ENCODE measurements at places on chromosomes 3 and 15.

- DNase-seq = no peak
Measured at GRCh38 chr3:102532901-102533300, 98.1 kb downstream of the ZPLD1 start.

DNA sequence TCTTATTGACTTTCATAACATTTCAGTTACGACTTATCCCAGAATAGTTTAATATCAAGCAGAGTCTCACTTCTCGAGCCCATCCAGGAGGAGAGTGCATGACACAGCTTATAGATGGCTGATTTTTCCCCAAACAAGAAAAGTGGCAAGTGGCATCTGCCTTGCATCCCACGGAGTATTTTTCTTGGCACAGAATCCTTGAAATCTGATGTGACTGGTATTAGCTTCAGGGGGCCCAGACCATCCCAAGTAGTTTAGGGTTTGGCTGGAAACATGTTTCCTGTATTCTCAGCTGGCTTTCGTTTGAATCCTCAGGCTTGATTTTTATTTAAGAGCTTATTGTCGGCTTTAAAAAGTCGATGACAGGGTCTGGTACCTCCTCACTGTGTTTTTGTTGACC is 20.7 kb upstream of the FBXL22 start:
- no peak for DNase-seq

DNA sequence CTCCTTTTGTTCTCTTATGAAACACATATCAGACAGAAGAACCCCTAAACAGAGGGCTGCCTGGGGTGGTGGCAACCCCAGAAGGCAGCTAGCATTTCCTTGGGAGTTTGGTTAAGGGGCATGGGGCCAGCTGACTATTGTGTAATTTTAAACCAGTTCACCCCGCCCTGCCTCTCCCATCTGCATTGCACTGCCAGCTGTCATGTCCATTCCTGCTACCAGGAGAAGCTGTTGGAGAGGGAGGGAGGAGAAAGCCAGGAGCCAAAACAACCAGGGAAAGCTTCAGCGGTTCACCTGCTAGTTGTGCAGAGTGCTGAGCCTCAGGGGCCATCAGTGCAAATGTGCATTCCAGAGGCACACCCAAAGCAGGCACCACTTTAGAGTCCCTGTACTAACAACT is 47.6 kb upstream of the ATP1B3 start:
- DNase-seq = no peak

GRCh38 chr3:58857402-58857801 is 190.8 kb upstream of the FAM3D start:
- DNase-seq = no peak

DNA sequence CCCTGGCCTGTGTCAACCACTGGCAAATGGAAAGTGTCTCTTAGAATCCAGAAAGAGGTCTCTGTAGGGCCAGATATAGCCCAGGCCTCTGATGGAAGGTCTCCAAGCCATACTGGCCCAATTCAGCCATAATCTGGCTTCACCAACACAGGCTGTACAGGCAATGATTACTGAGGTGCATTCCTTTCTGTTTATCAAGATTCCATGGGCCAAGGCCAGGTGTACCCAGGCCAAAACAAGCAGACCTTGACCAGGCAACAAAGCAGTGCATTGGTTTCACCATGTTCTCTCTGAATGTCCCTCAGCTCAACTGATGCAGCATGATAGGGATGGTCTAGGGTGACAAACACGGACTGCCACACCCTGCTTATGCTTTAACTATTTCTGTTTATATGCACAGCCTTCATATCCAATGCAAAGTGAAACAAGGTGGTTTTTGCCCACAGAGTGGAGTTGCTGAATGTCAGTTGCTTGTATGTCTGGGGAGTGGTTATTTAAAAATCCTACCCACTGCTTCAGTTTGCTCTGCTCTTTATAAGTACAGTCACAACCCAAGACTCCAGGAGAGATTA is 25.2 kb downstream of the CCNL1 start:
- DNase-seq = no peak

- no peak for DNase-seq
Measured at GRCh38 chr15:74399100-74399499, 31.7 kb upstream of the CYP11A1 start.

DNA sequence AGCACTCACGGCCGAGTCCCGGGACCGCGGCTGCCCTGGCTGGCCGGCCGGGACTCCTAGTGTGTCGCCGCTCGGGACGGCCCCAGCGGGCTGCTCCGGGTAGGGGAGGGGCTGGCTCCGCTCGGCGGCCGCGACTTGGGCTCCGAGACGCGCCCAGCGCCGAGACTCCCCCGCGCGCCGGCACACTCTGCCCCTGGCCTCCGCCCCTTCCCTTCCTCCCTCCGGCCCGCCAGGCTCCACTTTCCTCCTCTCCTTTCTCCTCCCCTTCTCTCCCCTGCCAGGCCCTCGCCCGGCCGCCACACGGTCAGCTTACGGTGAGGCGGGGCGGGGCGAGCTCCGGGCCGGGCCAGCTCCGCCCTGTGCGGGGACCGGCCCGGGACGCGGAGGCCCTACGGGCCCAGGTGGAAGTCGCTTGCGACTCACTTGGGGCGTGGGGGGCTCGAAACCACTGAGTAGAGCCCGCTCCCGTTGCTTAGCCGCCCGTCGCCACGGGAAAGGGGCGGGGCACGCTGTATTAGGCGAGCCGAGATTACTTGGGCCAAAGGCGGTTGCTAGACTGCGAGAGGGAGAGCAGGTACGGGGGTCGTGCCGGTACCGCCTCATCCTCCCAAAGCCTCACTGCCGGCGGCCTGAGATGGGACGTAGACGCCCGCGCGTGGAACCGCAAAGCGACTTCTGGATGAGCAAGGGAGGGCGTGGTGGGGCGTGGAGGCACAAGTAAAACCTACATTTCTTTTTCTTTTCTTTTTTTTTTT is at the start of gene ITGB5:
Gene ITGB5 (minus strand): TSS at position 189 of the 755 bp plus-strand sequence. CDS start 365 bp downstream, outside the sequence.
- no peak for DNase-seq

DNA sequence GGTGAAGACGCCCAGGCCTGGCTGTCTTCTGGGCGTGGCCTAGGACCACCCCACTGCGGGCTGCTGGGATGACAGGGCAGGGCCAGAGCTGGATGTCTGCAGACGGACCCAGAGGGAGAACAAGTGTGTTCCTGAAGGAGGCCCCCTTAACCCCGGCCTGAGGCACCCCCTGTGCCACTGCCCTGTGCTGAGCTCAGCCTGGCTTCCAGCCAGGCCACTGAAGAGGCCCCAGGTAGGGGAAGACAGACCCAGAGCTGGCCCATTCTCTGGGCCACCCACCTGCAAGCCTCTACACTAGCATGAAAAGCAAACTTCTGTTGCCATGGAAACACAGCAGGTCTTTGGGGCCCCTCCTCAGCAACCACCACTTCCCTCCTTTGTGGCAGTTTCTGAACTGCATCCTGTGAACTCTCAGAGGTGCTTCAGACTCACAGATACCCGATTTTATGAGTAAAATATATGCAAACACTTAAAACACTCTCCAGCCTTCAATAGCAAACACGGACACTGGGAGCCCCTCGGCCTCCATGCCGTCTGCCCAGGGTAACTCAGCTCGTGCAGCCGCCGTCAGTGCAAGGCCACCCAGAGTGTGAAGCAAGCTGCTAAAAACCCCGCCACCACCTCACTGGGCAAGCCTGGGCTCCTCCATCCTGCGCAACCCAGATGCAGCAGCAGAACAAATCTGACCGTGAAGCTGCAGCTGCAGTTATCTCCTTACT is 42.5 kb downstream of the CMTM6 start:
- peak; percentile 34 for DNase-seq

- no peak for DNase-seq
Measured at GRCh38 chr3:185744997-185745843, 79.6 kb downstream of the IGF2BP2 start.

DNA sequence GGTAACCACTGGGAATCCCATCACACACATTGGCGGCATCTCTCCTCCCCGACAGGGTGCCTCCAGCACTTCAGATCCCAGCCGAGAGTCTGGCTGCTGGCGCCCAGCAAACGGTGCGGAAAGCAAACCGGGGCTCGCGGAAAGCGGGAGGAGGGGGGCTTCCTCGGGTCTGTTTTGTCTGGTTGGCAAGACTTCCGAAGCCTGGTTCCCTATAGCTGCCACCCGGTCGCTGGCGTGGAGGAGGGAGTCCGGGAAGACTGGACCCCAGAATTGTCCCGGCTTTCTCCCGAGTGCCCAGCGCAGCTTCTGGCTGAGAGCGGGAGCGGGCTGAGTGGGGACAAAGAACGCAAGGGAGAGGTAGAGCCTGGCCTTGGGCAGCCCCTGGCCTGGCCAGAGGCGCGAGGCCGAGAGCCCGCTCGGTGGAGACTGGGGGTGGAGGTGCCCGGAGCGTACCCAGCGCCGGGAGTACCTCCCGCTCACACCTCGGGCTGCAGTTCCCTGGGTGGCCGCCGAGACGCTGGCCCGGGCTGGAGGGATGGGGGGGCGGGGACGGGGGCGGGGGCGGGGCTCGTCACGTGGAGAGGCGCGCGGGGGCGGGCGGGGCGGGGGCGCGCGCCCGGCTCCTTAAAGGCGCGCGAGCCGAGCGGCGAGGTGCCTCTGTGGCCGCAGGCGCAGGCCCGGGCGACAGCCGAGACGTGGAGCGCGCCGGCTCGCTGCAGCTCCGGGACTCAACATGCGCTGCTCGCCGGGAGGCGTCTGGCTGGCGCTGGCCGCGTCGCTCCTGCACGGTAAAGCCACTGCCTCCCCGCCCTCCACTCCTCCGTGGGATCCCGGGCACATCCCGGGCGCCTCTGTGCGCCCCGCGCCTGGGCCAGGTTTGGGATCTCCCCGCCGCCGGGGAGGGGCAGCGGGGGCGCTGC is at the start of gene CHRNA7:
Gene CHRNA7 (plus strand): TSS at position 654 of the 920 bp plus-strand sequence. CDS start 80 bp downstream, at position 734.
- DNase-seq = no peak

GRCh38 chr15:101396484-101397261 is 92.8 kb downstream of the PCSK6 start:
- no peak for DNase-seq

GRCh38 chr15:38176155-38176554 is 76.5 kb upstream of the SPRED1 start:
- DNase-seq = no peak

GRCh38 chr15:35783203-35783602 is 237.2 kb upstream of the DPH6 start:
- no peak for DNase-seq

- DNase-seq = no peak
Measured at GRCh38 chr3:124802061-124802698, 71.9 kb downstream of the UMPS start.

- no peak for DNase-seq
Measured at GRCh38 chr3:117168896-117169295, 459.3 kb downstream of the TUSC7 start.

- no peak for DNase-seq
Measured at GRCh38 chr15:89652131-89652530, 3.1 kb downstream of the KIF7 start.

DNA sequence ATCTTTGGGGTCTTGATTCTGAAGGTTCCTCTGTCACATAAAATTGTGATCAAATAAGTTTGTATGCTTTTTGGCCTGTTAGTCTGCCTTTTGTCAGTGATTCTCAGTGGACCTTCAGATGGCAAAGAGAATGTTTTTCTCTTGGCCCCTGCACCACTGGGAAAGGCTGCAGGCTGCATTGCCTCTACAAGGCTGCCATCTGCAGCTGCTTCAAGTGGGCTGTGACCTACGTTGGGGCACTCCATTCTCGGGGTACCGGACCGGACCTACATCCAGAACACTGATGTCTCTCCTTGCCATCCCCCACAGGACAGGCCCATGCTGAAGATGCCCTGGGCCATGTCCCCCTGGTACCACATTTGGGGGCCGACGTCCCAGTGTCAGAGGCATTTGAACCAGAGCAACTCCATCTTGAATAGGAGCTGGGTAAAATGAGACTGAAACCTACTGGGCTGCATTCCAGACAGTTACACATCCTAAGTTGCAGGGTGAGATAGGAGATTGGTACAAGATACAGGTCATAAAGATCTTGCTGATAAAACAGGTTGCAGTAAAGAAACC is 37.5 kb upstream of the MFGE8 start:
- DNase-seq = no peak

GRCh38 chr15:64763874-64764273 is 11.5 kb downstream of the RBPMS2 start:
- no peak for DNase-seq

GRCh38 chr15:85094685-85095084 is 113.0 kb downstream of the PDE8A start:
- no peak for DNase-seq

DNA sequence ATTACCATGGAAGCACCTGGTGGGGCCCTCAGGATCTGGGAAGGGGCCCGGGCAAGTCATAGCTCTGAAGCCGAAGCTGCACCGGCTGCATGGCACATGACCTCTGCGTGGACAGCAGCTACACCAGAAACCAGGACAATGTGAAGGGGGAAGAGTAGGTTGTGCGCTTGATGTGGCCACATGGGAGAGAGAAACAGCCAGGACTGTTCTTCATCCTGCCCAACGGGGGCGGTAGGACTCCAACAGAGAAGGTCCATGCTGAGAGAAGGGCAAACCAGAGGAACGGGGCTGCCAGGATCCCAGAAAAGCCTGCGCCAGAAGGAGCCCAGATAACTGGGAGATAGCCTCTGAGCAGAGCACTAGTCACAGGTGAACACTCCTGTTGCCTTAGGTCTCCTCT is 54.9 kb upstream of the PRR20G start:
- no peak for DNase-seq

GRCh38 chr15:74815121-74815934 is 2.7 kb downstream of the LMAN1L start:
- DNase-seq = no peak

DNA sequence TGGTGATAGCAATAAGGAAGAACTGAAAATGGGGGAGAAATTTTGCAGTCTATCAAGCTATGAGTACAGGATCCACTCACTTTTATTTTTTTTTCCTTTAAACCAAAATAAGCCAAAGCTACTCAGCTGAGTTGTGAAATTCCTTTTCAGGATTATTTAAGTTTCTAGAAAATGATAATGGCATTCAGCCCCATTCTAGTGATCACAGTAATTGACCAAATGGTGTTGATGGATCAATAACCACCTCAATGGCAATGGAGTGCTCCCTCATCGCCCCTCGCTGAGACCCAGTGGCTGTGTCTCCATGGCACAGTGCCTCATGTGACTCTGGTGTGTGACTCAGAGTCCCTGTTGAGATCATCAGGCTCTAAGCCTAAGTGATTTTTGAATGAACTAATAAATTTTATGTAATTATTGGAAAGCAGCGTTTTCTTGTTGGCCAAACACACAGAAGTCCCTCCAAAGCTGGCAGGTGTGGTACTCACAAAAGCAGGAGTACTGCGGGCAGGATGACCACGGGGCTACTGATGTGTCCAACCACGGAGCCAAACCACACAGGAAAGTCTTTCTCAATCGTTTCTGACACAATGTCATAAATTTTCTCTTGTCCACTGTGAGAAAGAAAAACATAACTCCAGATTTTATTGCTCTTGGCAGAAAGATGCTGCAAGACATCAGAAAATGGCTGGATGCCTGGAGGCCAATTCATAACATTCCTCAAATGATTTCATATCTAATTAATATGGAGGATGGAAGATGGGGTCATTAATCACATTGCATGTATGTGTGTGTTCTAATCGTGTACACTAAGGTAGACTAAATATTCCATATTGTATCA is 14.4 kb upstream of the STARD5 start:
- no peak for DNase-seq

- DNase-seq = no peak
Measured at GRCh38 chr15:90080818-90081393, 21.4 kb downstream of the IDH2 start.

GRCh38 chr3:99562990-99563607 is 75.3 kb upstream of the COL8A1 start:
- no peak for DNase-seq
